Panc1 (cell line): ENCODE measurements at places on chromosomes 11 and 22. TPM values are rescaled to one million over a fixed set of nuclear protein-coding genes. Genes with fewer than 3 reads are reported as not detected.

DNA sequence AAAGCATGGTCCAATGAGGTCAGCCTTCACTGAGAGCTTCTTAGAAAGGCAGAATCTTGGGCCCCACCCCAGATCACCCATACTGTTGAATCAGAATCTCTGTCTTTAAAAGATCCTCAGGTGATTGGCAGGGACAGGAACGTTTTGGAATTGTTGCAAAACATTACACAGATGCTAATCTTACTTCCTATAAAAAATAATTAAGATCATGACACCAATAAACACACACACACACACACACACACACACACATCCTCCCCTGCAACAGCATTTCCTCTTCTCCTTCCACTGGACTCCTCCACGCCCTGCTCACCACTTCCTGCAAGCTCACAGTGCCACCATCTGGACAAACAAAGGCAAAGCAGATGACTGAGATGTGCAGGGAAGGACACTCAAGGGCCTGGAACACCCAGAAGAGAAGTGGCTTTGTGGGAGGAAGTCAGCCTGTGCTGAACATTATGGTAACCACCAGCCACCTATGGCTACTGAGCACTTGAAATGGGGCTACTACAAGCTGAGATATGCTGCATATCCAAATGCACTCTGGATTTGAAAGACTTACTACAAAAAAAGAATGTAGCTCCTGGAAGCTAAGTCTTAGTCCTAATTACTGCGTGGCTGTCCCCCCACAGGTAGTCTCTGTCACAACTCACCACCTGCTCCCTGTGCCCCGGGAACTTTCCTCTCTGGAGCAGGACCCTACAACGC, 65.6 kb downstream of the BTG4 start:
- peak; percentile 77 for DNase-seq

- DNase-seq: no peak
Measured at GRCh38 chr11:27375370-27375769, 12.4 kb upstream of the CCDC34 start.

GRCh38 chr11:44065161-44065661, 859 bp upstream of the ACCS start:
- DNase-seq: no peak

DNA sequence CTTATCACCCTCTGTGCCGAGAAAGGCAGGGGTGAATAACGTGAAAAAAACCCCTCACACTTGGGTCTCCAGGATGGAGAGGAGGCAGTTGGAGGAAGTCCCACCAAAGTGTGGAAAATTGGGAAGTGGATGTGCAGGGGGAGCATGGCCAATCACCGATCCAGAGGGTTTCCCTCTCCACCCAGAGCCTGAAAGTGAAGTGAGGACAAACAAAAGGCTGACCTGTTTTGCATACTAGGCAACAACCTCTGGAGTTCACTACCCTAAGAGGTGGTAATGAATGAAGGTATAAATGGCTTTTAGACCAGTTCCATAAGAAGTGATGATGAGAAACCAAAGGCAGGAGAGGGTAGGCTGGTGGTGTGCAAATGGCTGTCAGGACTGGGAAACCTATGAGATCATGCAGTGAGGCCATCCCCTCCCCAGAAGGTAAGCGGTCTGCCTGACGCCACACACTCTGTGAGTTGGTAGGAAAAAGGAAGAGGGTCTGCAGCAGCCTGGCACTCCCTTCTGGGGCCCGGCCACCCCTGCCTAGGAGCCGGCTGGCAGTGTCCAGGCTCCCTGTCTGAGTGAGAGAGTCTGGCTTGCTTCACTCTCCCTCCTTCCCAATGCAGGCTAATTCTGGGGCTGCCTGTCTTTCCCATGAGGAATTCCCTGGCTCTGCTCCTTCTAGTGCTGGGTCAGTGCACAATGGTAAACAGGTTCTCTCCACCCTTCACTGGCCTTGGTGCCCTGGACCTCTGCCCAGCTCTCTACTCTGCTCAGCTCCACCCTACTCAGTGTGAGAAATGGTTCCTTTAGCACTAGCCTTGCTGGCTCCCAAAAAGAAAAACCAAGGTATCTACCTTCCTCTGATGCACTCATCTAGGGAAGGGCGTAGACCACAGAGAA, 15.6 kb downstream of the TBC1D10A start:
- DNase-seq: no peak

GRCh38 chr11:2296913-2297622, 4.7 kb downstream of the C11orf21 start:
- DNase-seq: no peak

GRCh38 chr11:58927393-58928106, 11.7 kb upstream of the GLYATL1 start:
- no peak for DNase-seq

DNA sequence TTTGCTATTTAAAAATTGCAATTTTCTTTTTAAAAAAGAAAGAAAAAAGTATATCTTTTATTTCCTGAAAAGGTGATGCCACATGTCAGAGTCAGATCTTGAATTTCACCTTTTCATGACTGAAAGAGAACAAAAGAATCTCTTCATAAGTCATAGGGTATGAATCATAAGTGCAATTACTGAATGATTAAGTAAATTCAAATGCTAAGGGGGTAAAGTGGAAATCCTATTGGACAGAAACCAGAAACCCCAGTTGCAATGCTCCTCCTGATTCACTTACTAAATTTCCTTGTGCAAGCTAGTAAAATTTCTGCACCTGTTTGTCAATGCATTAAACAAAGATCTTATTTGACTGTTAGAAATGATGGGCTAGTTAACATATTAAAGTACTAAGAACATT, 8.2 kb upstream of the PRRG4 start:
- no peak for DNase-seq

- DNase-seq: no peak
Measured at GRCh38 chr22:26409719-26410335, 19.2 kb upstream of the ASPHD2 start.

- no peak for DNase-seq
Measured at GRCh38 chr11:97356144-97356543, 966.3 kb downstream of the JRKL start.

GRCh38 chr22:44449683-44450425, 48.2 kb downstream of the RTL6 start:
- no peak for DNase-seq

DNA sequence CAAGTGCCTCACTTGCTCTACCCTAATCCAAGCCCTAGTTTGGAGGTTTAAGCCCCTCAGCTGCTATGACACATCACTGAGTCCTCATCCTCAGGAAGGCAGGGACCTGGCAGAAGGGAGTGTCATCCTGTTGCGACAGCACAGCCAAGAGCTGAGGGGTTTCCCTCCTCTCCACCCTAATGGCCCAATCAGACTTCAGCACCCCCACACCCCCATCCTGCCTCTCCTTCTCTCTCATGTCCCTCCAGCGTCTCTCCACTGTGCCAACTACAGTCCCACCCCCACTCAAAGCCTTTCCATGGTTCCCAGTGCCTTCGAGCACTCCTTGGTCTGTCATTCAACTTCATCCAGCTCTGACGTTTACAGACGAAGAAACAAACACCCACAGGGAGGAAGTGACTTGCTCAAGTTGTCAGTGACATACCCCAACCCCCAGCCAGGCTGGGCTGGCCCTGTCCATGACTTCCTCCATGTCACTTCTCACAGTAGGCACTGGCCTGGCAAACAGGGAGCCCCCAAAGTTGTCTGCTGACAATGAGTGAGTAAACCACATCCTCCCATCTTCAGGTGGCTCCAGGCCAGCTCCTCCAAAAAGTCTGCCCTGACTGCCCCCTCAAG, 15.6 kb downstream of the ARAP1 start:
- no peak for DNase-seq

GRCh38 chr11:102204174-102204573, 93.9 kb downstream of the YAP1 start:
- no peak for DNase-seq

- DNase-seq: no peak
Measured at GRCh38 chr11:61963282-61964057, 4.0 kb downstream of the FTH1 start.

GRCh38 chr11:31827455-31828206, 16.5 kb upstream of the PAX6 start:
- no peak for DNase-seq

GRCh38 chr11:5938603-5938965, 3.5 kb upstream of the OR56A3 start:
- DNase-seq: no peak

- DNase-seq: no peak
Measured at GRCh38 chr11:102420547-102420946, 32.0 kb downstream of the TMEM123 start.

- no peak for DNase-seq
Measured at GRCh38 chr11:35372565-35373283, 46.6 kb downstream of the SLC1A2 start.

Gene KRTAP5-10
- not detected for total RNA-seq

Gene ADAMTS8
- total RNA-seq: 0.15 TPM

Gene TRIM49B
- not detected for total RNA-seq

Gene HORMAD2
- not detected for total RNA-seq

Gene TSKU
- 31.4 TPM for total RNA-seq

Gene CHRM1
- not detected for total RNA-seq

Gene PLEKHB1
- total RNA-seq: 6.6 TPM
